ENCODE measurements at places on chromosomes 5 and 9.

DNA sequence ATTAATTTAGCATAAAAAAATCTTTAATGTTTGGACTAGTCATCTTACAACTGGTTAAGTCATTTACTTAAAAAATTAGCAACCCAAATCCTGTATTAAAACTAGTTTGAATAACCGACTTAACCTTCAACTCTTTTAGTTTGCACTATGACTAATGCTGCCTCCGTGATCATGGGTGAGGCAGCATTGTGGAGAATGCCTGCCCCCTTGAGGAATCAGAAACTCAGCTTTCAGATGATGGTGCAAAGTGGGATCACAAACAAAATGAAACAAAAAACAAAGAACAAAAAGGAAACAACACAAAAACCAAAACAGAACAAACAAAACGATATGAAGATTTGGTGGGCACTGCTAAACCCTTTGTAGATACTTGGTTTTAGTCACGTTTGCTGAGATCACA is 127.0 kb upstream of the PALM2AKAP2 start:
- DNase-seq, result peak; percentile 14

DNA sequence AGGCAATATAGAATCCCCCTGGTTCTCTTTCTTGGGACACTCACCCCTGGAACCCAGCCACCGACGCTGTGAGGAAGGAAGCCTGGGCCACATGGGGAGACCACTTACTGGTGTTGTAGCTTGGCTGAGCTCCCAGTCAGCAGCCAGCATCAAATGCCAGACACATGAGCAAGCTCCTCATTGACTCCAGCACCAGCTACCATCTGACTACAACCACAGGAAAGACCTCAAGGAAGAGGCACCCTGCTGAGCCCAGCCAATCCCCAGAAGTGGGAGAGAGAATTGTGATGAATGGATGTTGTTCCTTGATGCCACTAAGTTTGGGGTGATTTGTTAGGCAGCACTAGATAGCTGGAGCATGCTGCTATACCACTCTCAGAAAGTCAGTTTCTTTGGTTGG is 36.0 kb downstream of the BNIP1 start:
- no peak for DNase-seq

- peak; percentile 81 for DNase-seq
Measured at GRCh38 chr5:169742771-169743296, 105.8 kb downstream of the DOCK2 start.

- DNase-seq, result no peak
Measured at GRCh38 chr9:128552744-128553440, 505 bp downstream of the SPTAN1 start.

- no peak for DNase-seq
Measured at GRCh38 chr5:72602696-72603685, 95.8 kb upstream of the ZNF366 start.

DNA sequence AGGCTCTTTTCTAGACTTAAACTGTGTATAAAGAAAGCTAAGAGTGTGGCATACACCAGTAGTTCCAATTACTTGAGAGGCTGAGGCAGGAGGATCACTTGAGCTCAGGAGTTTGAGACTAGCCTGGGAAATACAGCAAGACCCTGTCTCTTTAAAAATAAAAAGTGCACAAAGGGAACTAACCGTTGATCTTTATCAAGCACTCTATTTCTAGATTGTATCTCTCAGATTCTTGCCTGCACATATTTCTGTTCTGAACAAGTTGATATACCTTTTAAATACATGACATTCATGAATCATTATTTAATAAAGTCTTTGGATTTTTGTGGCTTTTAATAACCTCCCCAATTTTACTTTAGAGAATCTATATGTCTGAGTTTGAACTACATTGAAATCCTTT is 47.2 kb downstream of the HMGCR start:
- no peak for DNase-seq

DNA sequence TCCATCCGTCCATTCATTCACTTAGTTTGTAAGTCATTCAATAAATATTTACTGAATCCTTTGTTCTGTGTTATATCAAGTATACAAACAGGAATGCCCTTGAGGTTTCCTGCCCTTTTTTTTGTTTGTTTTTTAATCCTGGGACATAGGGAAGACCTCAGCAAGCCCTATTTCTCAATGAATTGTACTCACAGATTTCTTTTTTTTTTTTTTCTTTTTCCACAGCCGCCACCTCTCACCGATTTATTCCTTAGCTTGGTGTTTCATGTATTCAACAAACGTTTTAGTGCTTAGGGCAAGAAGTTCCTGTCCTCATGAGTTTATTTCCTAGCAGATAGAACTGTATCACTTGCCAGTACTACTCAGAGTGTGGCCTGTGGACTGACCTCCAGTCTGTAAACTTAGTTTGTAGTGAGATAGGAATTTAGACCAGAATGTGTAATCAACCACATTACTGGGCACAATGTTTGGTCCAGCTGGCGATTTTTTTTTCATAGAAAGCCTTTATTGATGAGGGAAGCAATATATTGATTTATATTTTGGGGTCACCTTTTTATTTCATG is 35.4 kb upstream of the C5orf47 start:
- DNase-seq, result no peak

DNA sequence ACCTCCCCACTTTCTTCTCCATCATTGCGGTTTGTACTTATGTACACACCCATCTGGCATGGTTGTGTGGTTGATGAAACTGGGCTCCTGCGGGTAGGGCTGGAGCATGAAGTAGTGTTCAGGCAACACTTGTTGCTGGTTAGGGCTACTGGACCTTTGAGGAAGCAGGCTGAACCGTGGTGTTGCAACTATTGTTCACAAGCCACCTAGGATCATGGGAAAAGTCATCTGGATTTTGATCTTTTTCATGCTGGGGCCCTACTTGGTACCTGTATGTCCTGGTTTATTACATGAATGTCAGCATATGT is 40.1 kb upstream of the TIFAB start:
- DNase-seq, result no peak

DNA sequence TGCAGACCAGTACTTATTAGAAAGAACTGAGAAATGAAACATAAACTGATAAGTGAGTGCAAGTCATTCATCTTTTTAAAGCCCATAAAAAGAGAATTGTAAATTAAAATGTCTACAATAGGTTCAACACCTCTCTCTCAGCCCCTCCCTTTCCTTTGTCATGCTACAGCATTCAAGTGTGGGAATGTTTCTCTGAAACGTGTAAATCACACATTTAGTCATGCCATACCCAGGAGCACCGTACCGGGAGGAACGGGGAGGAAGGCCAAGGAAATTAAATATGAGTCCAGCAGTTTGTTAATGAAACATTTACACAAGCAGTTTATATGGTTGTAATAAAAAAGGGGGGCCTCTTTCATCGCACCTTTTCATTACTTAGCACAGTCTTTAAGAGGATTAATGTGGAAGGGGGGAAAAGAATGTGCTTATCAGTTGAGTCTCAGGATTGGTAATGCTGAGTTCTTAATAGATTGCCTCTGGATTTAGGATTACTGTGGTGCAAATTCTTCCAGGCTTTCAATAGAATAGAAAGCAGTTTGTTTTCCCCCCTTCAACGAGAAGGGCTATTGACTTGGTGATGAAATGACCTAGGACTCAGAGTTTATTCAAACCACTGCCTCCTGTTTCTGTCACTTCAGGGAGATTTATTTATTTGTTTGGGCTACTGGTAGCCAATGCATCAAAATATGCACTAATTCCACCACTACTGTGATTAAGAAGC is 176.0 kb upstream of the ZNF608 start:
- no peak for DNase-seq

Data from fibroblast of skin of left biceps (primary cell).